Stimulated activated naive CD4-positive, alpha-beta T cell treated with Interleukin-2 at 50 U/mL for 16 hours (primary cell): ENCODE measurements at places on chromosomes 6 and 20.

GRCh38 chr20:63947638-63948456, 8.4 kb downstream of the UCKL1 start:
- no peak for DNase-seq

GRCh38 chr6:27237089-27237803, 10.3 kb upstream of the PRSS16 start:
- DNase-seq: no peak

GRCh38 chr6:120903836-120904235, 430.4 kb downstream of the TBC1D32 start:
- DNase-seq: no peak

DNA sequence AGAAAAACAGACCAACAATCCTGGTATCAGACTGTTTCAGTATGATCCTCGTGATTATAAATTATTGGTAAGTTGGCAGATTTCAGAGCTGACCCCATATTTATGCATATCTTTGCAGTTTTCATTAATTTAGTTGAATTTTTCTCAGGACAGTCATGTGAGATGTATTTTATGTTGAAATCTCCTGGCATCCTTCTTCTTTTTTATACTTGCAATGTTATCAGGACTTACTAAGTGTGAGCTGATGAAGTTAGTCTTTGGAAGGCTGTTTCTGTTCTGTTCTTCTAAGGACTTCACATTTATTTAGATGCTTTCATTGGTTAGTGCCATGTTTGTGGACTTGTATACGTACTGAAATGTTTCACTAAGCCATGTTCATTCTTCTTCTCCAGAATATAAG, 17.2 kb downstream of the SMPDL3A start:
- no peak for DNase-seq

- DNase-seq: no peak
Measured at GRCh38 chr20:48800177-48800576, 27.6 kb downstream of the PREX1 start.

DNA sequence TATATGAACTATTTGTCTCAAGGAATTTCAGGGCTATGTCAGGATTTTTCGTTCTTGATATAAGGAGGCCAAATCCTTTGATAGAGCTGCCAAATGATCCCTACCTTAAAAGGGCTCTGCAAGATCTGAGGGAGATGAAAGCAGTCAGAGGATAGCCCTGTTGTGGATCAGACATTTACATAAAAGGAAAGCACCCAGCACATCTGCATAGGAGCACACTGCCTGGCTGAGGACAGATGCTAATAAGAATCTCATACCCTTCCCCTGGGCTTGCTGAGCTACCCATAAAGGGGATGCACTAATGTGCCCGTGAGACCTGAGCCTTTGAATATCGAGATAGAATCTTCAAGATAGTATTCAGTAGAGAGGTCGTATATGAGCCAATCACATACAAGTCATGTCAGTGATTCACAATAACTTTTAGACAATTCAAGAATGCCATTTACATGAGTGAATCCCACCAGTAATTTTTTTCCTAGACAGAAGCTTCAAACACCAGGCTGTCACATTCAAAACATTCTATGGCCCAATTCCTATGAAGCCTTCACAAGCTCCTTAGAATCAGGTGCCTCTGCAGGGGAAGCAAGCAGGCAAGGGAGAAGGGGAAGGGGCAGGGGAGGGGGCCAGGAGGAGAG, 71.1 kb downstream of the STMND1 start:
- DNase-seq: no peak

DNA sequence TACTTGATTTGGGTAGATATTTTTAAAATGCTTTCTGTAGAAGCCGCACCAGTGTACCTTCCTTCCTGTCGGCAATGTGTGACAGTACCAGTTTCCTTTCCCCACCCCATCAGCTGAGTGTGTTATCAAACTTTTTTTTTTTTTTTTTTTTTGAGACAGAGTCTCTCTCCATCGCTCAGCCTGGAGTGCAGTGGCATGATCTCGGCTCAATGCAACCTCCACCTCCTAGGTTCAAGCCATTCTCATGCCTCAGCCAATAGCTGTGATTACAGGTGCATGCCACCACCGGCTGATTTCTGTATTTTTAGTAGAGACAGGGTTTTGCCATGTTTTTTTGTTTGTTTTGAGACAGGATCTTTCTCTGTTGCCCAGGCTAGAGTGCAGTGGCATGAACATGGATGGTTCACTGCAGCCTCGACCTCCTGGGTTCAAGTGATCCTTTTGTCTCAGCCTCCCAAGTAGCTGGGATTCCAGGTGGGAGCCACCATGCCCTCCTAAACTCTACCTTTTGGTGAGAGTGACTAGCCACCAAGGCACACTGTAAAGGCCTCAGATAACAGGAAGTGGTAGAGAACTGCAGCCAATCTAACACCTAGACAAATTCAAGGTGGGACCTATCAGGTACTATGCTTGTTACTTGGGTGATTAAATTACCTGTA, 26.5 kb upstream of the ZBTB22 start:
- DNase-seq: peak; percentile 44

GRCh38 chr6:2862712-2863181, 21.1 kb upstream of the SERPINB1 start:
- DNase-seq: peak; percentile 19

DNA sequence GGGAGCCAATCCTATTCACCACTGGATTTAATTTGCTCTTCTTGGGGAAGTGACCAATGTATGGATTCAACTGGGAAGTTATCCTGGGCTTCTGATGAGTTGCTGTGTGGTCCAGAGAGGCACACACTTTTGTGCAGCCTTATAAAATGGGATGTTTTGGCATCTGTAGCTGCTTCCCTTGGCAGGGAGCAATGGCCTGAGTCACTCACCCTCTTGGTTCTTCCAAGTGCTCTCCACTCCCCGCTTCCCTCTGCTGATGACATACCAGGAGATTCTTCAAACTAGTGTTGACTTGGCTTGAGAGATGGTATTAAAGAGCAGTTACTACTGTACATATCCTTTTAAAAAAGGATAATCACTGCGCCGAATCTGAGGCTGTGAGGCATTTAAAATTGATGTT, 105.8 kb downstream of the JARID2 start:
- no peak for DNase-seq

- DNase-seq: peak; percentile 19
Measured at GRCh38 chr20:62603021-62603906, 39.0 kb upstream of the SLCO4A1 start.

DNA sequence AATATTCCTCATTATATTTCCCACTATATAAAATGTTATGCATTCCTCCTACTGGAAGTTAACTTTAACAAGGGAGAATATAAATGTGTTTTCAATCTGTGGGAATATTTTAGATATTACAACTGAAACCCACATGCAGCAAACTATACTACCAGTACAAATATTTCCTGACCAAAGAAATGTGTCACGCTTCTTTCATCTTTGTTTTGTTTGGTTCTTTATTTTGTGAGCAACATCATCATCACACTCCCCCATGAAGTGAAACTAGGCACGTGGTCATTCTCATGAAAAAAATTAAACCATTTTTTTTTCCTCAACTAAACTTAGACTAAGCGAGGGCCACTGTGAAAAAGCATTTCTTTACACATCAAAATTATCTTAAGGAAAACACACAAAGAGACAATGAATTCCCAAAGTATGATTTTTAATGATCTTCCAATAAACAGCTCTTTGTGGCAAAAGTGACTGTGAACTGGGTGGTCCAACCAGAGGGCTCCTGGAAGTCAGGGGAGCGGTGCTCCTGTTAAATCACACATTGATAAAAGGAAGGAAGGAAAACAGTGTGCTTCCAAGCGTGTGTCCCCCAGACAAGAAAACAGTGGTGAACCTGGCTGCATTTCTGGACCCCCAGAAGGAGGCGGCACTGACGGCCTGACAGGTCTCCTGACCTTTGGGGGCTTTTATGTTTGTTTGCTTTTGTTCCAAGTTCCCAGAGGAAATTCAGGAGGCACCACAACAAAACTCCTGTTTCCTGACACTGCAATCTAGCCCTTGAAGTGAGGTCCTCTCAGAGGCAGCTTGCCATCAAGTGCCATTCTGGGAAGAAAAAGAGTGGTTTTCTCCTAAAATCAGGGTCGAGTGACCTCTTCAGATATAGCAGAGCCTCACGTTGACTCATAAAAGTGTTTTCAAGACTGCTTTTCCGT, 166.8 kb upstream of the FOXQ1 start:
- no peak for DNase-seq

DNA sequence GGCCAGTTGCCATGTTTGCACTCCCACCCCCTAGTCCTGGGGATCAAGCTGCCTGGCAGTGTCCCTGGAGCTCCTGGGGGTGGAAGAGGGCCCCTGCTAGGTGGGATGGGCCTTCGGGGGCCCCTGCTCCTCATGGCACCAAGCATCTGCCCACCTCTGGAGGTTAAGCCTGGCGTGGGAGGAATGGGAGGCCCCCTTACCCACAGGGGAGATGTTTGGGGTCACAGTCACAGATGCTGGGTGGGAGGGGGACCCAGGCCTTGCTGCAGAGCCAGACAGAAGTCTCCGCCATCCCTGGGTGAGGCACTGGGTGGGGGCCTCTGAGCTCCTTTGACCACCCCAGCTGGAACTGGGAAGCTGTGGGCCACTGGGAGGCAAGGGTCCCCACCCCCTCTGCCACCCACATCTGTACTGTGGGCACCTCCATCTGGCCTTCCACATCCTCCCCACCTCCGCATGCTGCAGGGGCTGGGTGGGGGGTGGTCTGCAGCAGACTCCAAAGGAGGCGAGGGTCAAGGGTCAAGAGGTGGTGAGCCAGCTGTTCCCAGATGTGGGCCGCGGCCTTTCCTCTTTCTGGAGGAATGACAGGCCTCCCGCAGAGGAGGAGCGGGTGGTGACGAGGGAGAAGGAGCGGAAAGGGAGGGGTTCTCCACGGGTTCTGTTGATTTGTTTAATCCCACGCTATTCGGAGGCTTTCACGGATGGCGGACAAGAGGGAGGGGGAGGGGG, 41.5 kb downstream of the YTHDF1 start:
- no peak for DNase-seq

DNA sequence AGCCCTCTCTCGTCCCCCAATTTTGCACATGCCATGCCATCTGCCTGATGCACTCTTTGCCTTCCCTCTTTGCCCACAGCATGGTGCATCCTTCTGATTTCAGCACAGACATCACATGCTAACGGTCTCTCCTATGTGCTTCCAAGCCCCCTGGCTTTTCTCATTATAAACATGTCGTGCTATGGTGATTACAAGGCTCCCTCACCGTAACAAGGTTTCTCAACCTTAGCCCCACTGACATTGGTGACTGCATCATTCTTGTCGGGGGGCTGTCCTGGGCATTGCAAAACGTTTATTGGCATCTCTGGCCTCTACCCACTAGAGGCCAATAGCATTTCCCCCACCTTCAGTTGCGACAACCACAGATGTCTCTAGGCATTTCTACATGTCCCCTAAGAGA, 187.2 kb downstream of the TFAP2C start:
- DNase-seq: no peak

- no peak for DNase-seq
Measured at GRCh38 chr20:21712443-21713059, 7.1 kb downstream of the PAX1 start.

DNA sequence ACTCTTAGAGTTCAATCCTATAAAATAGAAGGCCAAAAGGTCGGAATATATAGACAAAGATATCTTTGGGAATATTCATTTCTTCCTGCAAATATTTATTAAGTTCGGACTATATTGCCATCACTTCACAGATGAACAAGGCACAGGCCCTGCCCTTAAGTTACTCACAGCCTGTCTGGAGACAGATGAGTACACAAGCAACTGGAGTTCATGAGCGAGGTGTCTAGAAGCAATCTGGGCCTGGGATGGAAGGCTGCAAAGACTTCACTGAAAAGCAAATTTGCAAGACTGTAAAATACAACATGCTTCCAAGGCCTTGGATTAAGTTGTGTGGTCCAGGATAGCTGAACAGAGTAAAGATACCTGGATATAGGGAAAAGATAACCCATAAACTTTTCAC, 56.7 kb upstream of the CEP85L start:
- DNase-seq: no peak

DNA sequence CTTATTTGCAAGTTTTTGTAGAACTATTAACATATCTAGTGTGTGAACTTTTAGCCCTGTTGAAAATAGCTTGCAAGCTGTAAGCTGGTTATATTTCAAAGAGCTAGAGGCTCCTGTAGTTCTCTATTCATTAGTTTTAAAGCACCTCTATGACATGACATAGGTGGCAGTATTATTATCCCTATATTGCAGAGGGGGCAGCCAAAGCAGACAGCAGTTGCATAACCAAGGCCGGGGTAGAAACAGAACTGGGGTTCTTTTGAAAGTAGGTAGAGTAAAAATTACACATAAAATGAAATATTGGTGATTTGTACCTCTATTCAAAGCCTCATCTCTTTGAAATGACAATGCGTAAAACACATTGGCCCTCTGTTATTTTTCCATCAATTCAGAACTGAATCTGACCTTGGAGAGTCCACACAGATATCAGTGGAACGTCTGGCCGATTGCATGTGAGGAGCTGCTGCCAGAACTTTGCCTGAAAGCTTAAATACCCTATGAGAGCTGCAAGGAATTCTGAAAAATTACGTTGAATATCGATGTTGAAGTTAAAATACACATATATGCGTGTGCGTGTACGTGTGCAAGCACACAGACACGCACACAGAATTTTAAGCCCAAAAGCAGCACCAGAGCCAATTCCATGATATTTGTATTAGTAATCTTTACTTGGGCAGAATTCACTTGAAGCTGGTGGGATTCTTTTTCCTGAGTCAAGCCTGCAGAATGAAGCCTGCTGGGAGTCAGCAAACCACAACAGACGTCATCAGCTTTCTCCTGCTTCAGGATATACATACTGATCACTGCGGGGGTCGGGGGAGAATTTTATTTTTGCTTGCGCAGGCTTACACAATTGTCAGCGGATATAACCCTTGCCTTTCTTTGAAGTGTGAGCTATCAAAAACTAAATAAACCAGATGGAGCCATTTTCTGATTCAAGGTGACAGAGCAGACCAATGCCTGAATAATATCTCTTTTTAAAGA, 163.2 kb downstream of the PDE7B start:
- no peak for DNase-seq

DNA sequence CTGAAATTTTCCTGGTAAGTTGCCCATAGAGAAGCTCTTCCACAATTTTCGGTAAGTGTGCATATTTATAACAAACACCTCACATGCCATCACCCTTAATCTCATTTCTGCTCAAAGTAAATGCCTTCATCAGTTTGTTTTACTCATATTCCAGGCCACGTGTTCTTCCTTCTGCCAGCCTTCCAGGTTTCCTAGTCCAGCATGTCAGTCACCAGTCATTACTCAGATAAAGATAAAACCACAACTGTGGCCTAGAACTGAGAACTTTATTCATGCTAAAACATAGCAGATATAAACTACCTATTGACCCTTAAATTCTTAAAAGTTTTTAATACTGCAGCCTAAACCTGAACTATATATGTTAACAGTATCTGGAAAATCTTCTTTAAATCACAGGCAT, 149.5 kb upstream of the SLC22A16 start:
- DNase-seq: no peak

GRCh38 chr6:43070028-43070632, 6.0 kb upstream of the PTK7 start:
- no peak for DNase-seq

DNA sequence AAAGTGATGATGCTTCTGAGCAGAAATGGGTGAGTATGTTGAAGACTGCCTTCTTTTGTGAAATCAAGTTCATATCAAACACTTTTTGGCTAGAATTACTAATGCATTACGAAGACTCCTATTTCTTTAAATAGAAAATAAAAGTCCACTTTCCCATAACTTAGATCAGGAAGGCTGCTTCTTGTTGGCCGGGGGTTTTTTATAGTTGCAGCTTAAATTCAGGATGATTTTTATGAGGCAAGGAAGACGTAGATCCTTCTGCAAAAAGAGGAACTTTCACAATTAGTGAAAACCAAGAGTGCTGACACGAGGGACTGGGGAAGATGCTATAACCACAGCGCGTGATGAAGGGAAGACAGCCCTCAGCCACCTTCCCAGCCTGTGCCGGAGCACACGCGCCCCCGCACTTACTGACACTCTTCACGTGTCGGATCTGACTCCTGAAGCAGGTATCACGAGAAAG, 206.1 kb upstream of the PRDM1 start:
- DNase-seq: peak; percentile 24
